SK-MEL-5 (cell line): ENCODE measurements at places on chromosomes 7 and 10. TPM values are rescaled to one million over a fixed set of nuclear protein-coding genes. Genes with fewer than 3 reads are reported as not detected.

DNA sequence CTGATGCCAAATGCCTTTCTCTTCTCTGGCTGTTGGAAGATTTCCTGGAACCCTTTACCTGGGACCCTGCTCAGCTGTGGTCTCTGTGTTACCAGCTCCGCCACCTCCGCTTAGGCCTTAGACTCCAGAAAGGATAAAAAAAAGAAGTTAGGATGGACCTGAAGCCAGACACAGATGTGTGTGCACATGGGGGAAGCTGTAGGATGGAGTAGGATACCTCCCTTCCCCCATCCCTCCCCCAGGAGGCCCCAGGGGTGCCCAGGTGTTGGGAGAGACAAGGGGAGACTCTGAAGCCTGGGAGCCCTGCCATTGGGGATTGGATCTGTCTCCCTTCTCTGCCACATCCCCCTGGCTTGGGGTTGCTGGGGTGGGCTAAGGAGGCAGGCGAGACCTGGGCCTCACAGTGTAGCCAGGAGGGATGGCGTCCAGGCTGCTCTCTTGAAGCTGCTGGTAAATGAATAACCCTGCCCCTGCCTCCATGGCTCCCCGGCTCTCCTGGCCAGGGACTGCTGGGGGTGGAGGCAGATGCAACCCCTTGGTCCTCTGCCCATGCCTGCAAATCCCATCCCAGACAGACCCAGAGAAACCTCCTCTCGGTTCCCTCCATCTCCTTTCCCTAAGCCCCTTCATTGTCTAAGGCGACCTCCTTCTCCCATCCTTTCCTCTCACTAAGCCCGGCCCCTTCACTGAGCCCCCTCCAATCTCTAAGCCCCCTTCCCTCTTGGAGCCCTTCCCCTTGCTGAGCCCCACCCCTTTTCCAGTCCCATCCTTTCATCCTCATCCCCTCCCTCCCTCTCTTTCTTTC is 8.0 kb downstream of the CLDN3 start:
- DNase-seq: no peak

DNA sequence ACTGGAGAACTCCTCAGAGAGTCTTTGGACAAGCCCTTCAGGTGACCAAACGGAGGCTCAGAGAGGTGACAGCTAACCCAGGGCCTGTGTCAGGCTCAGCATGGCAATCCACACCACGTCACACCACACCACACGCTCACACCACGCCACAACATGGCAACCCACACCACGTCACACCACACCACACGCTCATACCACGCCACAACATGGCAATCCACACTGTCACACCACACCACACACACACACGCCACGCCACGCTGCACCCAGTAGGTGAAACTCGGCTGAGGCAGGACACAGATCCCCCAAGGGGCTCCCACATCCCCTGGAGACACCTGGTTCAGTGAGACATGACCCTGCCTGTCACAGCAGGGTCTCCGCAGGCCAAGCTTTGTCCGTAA is 107.3 kb downstream of the PDGFA start:
- no peak for DNase-seq

GRCh38 chr7:123746055-123746454 is 2.7 kb downstream of the WASL start:
- no peak for DNase-seq

DNA sequence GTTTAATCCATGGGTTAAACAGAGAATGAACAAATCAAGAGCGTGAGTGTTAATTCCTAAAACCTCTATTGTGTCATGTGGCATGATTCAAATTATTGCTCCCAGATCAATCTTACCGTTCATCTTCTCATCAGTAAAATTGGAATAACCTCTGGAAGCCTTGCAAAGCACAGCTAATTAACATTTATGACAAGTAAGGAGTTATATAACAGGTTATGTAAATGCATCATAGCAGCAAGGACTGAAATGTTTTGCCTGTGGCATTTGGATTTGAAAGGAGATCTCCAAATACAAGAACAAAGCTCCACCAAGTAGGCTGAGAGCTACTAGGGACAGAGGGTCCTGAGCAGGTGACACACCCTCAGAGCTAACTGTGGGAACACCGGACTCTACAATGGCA is 502.9 kb upstream of the CELF2 start:
- no peak for DNase-seq

- DNase-seq: peak; percentile 87
These were observed 10.4 kb downstream of the STMP1 start for GRCh38 chr7:135672560-135673359.

- no peak for DNase-seq
These were observed 10.5 kb downstream of the IKZF1 start for GRCh38 chr7:50314836-50315592.

- no peak for DNase-seq
These were observed 13.2 kb downstream of the CWF19L1 start for GRCh38 chr10:100254191-100254590.

Gene ADCY1
- total RNA-seq: 39.9 and 41.4 TPM in 2 replicates

Gene TCAF2
- 0.19 and 0.50 TPM in 2 replicates for total RNA-seq

Gene SYT15B
- not detected in 2 replicates for total RNA-seq
